ENCODE measurements at places on chromosomes 1 and 21.

GRCh38 chr21:42684109-42684916, 30.9 kb downstream of the PDE9A start:
- DNase-seq = peak; percentile 40

DNA sequence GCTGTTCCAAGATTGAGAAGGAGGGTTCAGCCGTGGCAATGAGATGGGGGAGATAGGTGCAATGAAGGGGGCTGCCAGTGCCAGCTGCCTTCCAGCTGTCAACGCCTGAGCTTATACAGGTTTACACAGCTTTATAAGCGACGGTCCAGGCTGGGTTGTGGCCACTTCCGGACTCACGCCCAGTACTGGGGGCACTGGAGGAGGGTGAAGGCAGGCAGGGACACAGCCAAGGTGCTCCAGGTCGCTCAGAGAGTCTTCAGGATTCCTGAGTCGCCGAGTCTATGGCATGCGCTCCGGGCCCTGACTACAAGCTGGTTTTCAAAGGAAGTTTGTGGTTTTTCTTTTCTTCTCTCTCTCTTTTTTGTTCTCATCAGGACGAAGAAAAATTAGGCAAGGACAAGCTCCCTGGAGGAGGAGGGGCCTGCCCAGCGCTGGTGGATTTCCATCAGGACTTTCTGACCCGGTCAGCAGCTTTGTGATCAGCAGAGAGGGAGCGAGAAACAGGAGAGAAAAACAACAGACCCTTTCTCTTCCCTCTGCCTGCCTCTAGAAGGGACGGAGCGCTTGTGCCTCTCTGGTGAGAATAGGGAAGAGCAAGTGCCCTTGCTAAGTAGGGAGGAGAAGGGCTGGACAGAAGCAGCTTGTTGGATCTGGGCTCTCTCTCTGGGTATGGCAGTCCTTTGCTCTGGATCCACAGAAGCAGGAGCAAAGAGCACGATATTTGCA, at the start of gene MINDY1:
TSS of gene MINDY1 (minus strand) at position 576 of the 726 bp plus-strand sequence. CDS start 4,285 bp downstream, outside the sequence.
- DNase-seq = no peak

DNA sequence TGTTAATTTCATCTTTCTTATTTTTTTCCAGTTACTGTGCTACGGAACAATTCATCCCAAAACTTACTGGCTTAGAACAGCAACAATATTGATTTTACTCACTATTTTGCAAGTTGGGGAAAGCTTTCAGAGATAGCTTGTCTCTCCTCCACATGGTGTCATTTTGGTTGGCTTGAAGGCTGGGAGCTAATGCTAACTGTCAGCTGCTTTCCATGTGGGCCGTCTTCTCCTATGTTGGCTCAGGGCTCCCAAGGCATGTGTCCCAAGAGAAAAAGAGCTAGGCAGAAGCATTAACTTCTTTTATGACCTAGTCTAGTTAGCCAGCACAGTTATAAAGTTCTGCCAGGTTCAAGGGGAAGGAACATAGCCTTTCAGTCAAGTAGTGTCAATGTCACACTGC, 33.9 kb upstream of the CASQ2 start:
- no peak for DNase-seq

DNA sequence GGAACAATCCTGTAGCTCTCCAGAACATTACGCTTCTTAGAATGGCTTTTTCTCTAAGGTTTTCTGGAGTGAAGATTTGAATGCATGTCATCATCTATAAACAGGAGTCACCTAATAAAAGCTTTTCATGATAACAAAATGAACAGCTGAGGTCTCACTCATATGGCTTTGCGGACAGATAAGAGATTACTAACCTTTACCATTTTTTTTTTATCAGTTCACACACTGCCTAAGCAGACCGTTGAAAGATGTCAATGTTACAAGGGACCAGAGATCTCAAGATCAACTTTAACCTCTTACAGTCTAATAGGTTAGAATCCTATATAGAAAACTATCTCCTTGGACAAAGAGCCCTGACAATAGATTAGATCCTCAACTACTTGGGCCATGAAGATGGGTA, 41.4 kb downstream of the SCMH1 start:
- DNase-seq = no peak

GRCh38 chr1:185279571-185279970, 37.5 kb downstream of the IVNS1ABP start:
- DNase-seq = no peak

- no peak for DNase-seq
These were observed 1.4 kb downstream of the ATF3 start for GRCh38 chr1:212609701-212610574.

DNA sequence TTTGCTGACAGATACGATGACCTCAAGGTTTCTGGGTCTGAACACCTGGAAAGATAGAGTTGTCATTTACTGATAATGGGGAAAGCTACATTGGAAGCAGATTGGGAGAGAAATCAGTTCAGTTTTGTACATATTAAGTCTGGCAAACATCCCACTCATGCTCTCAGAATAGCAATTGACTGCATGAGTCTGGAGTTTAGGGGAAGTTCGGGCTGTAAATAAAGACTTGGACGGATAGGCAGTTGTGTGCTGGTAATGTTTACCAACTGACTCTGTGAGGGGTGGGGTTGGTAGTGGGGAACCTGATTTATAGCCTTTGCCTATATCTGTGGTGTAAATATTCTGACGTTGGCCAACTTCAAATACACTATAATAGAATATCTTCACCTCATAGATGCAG, 4.0 kb downstream of the H6PD start:
- no peak for DNase-seq

DNA sequence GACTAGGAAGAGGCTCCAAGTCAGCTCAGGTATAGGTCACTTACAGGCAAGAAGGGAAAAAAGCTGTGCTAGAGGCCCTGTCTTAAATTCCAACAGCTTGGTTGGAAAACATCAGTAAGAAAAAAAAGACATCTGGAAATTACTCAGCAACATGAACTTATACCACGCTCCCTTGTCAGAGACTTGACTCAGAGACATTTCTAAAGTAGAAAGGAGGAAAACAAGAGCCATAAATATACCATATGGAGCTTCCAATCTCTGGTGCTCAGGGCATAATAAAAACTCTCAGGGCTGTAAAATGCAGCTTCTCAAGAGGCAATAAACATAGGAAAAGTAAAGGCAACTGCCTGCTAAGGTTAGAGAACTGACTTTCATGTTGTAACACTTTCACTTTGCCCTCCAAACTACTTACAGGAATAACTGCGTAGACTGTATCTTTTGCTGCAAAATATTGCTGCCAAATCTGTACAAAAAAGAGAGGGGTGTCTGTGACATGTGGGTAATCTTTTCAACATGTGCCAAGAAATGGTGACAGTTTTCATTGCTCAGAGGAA, 14.7 kb downstream of the ATPAF1 start:
- no peak for DNase-seq

DNA sequence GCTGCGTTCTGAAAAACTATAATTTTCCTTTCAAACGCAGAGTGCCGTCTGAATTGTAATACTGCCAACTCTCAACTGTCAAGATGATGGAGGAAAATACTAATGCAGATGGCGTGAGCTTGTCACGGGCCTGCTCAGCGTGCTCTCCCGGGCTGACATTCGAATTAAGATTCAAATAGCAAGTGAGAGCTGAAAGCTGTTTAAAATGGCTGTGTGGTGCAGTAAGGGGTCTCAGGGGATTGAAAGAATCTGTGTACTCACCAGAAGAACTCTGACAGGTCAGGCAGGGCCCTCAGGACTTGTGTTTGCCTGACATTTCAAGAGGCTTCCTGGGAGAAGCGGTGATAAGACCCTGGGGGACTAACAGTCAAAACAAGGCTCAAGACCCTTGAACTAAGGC, 33.1 kb downstream of the ZMYND12 start:
- no peak for DNase-seq

GRCh38 chr1:232901255-232901654, 49.2 kb upstream of the NTPCR start:
- no peak for DNase-seq

GRCh38 chr1:236129306-236129705, 13.0 kb upstream of the GPR137B start:
- DNase-seq = no peak

- DNase-seq = no peak
These were observed at the start of gene SELP for GRCh38 chr1:169630006-169630405. SELP (minus strand) TSS chr1:169630124; CDS start chr1:169630074, 50 bp downstream.

DNA sequence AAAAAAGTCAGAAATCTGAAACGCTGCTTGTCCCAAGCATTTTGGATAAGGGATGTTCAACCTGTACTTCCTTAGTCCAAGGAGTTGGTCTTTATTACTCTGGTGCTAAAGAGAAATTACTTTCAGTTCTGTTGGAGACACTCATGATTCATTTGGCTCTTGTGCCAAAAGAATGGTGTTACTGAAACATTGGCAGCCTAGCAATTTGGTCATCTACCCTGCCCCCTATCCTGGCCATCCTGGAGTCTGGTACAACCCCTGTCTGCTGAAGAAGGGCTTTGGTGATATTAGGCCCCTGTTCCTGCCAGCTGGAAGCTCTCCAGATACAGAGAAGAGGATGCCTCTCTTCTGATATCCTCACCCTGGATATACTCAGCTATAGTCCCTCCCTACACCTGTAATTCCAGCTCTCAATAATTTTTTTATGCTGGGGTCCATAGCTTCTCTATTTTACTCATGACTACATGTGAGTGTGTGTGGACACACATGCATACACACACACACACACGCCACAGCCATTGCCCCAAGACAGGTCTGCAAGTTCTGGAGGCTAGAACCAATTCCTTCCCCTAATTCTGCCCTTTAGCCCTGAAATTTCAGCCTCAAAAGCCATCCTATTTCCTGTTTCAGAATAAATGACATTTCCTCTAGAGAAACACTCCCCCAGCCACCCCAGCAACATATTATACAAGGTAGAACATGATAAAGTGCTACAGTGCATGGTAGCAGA, 40.0 kb downstream of the LHX8 start:
- DNase-seq = no peak

GRCh38 chr1:208449951-208450350, 205.8 kb upstream of the PLXNA2 start:
- DNase-seq = no peak

DNA sequence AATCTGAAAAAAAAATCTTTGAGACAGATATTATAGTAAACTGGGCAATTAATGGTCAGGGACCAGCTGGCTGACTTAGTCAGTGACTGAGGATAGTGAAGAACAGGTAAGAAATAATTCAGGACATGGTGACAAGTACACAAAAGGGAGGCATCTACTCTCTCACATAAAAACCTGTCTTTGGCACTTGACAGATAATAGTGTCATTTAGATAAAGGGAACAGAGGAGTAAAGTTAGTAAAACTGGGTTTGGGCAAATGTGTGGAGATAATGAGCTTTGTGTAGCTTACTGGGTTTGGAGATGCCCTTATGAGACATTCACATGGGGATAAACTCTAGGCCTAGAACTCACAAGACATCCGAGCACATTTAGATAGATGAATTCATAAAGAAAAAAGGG, 4.0 kb downstream of the SSX2IP start:
- no peak for DNase-seq

DNA sequence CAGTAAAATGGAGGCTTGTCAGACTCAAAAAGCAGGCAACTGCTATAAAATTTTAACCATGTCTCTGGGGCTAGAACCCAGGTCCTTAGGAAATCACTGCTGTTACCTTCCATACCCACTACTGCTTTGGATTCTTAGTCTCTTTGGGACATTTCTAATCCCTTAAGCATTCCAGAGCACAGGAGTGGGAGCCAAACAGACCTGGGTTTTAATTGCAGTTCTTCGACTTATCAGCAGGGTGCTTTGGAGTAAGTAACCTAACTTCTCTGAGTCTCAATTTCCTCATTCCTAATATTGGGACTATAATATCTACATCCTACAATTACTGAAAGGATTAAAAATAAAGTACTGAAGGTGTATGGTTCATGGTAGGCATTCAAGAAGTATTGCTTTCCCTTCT, 161.0 kb upstream of the BEND5 start:
- DNase-seq = no peak

DNA sequence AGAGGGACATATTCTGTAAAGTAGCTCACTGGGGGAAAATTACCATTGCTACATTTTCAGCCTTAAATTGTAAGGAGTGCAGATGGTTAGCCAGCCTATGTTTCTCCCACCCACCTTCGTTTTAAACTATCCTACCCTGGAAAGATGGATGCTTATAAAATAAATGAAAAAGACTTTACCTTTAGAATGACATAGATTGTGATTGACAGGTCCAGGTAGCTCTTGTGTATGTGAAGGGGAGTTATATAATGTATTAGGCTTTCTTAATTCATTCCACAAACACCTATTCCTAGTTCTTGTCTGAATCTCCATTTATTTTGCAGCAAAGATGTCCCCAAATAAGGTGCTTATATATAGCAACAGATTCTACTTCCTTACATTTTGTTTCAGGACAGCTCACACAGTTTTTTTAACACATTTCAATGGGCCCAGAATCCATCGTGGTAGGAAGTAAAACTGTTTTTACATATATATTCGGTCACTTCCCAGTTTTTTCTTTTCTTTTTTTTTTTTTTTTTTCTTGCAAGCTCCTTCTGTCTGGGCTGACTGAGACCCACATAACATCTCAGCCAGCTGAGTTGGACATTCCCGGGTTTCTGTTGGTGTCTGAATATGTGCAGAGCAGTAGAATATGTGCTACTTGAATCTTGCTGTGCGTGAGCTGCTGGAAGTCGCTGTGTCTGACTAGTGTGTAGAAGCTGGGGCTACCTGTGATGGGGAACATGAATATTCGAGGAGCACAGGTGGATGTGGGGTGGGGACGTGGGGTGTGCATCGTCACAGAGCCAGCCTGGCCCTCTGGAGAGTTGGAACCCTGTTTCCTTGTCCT, 27.8 kb downstream of the UCK2 start:
- DNase-seq = no peak

DNA sequence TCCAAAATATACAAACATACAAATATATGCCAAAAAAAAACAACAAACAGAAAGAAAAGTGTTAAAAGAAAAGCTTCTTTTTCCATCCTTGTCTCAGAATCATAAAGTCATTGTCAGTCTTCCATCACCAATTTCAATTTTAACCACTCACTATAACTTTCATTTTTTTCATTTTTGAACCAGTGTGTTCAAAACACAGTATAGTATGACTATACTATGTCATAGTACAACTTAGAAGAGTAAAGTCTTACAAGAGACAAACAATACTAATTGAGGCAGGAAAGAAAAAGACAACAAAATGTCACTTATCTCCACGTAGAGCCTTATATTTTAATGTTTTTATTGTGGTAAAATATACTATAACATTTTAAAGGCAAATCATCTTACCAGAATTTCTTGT, 7.6 kb downstream of the NSL1 start:
- DNase-seq = no peak

- DNase-seq = no peak
These were observed 1805.9 kb downstream of the NCAM2 start for GRCh38 chr21:22804151-22804550.

DNA sequence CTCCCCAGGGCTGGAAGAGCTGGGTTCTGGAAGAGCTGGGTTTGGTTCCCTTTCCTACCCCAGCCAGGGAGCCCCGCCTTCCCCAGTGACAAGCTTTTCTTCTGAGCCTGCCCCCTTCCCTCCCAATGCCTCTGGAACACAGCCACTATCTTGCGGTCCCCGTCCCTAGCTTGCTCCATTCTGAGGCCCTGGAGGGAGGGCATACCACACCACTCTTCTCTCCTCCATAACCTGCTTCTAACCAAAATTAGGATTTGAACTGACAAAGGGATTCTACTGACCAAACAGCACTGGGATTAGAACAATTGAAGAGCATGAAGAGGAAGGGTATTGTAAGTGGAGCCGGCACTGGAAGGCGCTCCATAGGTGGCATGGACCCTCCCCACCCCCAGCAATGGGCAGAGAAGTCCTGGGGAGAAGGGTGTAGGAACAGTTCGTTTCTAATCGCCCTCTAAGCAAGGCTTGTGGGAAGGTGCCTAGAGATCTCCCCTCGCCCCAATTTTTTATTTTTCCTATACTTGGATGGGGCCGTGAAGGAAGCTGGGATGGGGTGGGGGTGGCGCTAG, 690 bp downstream of the C1orf216 start:
- DNase-seq = no peak

- DNase-seq = no peak
These were observed 79.1 kb downstream of the POFUT2 start for GRCh38 chr21:45208627-45208951.

GRCh38 chr1:71565262-71565661, 484.4 kb upstream of the ZRANB2 start:
- no peak for DNase-seq

Measured in stimulated activated CD4-positive, alpha-beta T cell treated with anti-CD3 and anti-CD28 coated beads, Interleukin-12 subunit alpha, Interleukin-12 subunit beta, amount 100 ng/mL, for 4 hours (primary cell).